ENCODE measurements at places on chromosomes 7 and 10.

- no peak for DNase-seq
Observed at GRCh38 chr10:42149722-42150427, 488.5 kb downstream of the ZNF33B start.

DNA sequence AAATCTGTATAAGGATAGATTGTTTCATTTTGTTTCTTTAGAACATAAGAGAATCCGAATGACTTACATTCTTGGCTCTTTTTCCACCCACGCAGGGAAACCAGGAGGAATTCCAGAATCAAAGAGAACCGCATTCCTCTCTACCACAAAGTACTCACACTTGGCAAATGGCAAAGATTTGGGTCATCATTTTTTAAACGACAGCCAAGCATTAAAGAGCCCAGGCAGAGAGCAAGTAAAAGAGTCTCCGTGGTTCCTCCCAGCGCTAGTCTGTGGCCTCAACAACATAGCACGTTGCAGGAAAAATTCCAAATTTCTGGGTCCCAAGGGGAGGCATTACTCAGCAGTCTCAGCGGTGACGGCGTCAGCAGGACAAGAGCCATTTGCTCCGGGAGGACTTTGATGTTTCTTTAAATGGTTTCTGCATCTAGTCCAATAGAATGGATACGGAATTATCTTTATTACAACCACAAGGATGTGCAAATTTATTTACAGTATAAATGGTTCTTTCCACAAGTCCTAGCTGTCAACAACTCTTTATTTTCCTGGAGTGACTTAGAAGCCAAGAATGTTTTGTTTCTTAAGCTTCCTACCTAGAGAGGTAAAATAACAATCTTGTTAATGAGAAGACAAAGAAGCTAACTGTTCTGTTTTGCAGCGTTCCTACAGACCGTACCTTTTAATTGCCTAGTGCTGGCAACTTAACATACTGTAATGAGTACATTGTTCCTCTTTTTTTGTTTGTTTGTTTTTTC is 232.5 kb downstream of the SKIDA1 start:
- DNase-seq = no peak

DNA sequence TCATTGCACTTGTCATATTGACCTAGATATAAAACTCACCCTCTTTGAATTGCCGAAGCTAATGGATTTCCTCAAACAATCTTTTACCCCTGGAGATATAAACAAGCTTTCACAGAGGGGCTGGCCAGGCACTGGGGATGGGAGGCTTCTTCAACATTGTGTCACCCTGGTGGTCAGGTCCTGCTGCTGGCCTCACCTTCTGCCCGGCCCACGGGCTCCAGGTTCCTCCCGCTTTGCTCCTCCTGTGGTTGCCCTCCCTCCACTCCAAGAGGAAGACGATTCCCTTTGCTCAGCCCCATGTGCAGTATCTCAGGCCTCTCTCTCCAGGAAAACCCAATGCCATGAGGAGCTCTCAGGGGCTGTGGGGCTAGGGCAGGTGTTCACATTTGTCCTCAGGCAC is 118.1 kb upstream of the ADCY1 start:
- no peak for DNase-seq

DNA sequence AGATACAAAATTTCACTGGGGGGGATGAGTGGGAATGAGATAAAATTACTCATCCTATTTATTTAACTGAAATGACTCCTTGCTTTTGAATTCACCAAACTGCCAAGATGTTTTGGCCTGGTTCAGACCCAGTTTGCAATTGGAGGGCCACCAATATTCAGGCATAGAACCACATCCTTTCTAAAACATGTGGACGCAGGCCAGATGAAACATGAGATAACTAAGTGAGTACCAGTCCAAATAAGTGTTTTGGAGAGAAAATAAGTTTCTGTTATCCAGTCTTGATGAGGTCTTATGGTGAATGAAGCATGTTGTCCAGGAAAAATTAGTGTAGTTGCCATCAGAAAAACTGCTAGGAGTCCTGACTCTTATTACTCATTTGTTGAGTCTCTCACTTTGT is 36.3 kb upstream of the PDK4 start:
- DNase-seq = no peak

DNA sequence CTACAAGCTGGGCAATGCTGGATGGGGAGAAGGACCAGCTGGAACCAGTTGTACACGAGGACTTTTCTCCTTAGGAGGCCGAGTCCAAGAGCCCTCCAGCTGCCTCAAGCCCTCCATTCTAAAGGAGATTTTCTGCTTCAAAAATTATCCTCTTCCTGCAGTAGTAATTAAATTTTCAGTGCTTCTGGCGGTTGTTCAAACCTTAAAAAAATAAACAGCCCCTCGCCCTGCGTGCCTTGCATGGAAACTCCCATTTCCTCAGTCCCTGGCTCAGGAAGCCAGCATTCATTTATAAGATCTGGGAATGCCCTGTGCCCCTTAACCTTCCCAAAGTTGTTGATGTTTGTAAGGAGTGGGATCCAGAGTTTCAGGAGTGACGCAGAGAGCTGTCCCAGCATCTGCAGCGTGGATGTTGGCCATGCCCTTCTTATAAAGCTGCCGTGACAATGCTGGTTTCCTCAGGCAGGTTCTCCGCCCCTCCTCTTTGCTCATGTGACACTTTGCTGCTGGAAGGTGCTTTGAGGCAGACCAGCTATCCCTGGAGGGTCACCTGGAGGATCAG is 24.0 kb upstream of the ACTR3B start:
- DNase-seq = no peak

DNA sequence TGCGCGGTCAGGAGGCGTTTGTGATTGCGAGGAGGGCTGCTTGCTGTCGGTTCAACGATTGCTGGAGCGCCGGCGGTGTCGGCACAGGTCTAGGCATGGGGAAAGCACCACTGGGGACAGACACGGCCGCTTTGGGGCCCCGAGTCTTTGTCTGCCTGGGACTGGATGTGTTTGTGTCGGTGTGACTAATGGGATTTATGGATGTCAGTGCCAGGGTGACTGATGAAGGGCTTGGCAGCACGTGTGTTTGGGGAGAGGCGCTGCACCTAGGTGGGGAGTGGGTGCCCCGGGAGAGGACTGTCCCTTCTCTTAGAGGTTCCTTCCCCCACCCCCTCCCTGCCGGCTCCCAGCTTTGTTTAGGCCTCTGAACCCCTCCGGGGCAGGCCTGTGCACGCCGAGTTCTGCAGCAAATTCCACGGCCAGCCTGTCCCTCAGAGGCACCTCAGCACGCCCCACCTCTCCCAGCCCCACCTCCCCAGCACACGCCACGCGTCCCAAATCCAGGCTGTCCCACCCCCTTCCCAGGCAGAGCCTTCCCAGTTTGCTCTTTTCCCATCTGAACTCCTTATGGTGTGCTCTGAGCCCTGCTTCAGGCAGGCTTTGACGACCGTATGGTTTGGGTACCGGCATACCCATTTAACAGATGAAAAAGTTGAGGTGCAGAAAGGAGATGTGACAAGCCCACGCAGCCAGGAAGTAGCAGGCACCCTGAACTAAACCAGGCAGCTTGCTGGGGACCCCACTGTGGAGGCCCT is 6.4 kb upstream of the TNRC18 start:
- DNase-seq = no peak

- DNase-seq = no peak
Observed at GRCh38 chr10:11192304-11193000, 174.8 kb downstream of the CELF2 start.

- no peak for DNase-seq
Observed at GRCh38 chr10:110802551-110803238, 69.0 kb upstream of the PDCD4 start.

GRCh38 chr7:72343991-72344390 is 68.1 kb downstream of the CALN1 start:
- no peak for DNase-seq

DNA sequence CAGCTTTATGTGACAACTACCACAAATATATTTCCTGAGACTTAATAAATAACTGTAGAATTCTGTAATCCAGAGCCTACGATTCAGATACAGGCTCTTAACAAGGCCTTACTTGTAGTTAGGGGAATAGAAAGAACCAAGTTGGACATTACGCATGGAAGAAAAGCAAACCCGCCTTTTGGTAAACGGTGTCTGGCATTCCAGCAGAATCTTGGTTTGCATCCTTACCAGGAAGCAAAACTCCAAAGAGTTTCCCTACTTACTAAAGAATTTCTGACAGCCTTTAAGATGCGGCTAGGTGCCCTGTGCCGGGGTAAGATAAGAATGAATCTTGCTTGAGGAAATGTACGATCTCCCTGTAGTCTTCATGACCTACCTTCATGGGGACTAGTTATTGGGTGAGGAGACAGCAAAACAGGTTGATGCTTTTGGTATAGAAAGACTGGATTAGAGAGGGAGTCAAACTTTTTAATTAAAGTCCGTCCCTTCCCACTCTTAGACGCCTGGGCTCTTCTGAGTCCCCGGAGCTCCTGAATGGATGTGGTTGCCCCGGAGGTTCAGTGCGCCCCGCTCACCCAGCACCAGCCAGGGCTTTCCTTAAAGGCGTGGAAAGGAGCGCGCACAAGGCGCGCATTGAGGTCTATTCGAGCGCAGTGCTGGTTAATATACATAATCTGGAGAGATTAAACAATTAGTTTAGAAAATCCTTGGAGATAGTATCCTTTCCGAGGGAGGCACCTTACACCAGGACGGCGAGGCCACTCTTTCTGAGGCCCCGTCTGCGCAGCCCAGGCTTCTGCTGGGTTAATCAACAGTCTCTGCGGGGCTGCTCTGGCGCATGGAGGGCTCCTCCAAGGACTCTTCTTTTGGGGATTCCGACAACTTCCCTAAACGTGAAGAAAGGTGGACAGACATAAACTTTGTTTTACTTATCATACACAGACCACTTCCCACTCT is 11.5 kb downstream of the PTF1A start:
- no peak for DNase-seq

DNA sequence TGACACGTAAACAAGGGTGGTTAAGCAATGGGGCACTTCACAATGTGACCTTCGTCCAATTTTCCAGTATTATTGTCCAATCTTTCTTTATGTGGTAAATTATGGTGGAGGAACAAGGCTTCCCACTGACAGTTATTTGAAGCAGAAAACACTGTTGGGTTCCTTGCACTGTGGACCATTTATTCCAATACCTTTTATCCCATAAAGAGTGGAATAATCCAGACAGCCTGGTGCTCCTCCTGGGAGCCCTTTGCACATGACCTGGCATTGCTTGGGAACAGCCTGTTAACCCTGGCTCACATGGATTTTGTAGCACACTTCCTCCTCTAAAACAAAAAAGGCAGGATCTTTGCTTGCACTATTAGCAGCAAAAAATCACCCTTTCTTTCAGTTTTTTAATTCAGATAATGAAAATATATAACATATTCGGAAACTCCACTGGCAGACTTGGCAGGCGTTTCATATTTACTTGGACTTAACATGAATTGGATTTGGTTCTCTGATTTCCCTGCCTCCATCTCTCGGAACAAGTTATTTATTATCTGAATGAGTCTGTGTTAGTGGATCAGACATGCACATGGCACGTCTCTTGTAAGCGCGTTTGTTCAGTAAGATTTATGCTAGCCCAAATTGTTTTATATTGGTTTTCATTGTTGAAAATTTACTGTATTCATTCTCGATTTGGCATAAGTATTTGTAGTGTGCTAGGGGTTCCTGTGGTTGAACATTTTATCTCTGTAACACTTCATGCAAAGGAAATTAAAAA is 59.3 kb downstream of the BMPER start:
- no peak for DNase-seq

DNA sequence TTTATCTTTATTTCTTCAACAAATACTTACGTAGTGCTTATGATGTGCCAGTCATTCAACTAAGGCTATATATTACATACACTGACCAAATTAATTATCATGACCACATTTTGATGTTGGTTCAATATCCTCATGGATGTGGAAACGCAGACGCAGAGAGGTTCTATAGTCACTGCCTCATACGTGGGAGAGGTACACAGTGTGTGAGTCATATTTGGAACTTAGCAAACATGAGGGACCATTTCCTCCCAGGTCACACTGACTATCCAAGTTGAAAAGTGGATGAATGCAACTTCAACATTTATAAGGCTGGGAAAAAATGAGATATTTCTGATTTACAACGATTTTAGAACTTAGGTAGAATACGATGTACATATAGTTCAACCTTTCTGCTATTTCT is 113.6 kb downstream of the PRLHR start:
- no peak for DNase-seq

DNA sequence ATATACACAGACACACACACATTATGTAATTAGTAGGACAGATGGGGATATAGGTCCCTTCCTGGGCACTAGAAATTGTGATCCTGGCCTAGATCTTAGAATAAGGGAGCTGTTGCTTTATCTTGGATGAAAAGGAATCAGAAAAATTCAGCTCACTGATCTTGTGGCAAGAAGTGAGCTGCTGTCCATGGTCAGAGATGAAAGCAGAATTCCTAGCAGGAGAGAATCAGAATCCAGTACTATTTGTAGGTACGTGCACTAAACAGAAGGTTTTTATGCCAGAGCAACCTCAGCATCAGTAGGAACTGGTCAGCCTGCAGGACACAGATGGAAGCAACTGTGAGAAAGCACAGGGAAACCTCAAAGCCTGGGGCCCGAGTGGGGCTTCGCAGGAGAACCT is 549.2 kb upstream of the POM121L12 start:
- DNase-seq = no peak

GRCh38 chr7:145735061-145735460 is 381.5 kb upstream of the CNTNAP2 start:
- DNase-seq = no peak

DNA sequence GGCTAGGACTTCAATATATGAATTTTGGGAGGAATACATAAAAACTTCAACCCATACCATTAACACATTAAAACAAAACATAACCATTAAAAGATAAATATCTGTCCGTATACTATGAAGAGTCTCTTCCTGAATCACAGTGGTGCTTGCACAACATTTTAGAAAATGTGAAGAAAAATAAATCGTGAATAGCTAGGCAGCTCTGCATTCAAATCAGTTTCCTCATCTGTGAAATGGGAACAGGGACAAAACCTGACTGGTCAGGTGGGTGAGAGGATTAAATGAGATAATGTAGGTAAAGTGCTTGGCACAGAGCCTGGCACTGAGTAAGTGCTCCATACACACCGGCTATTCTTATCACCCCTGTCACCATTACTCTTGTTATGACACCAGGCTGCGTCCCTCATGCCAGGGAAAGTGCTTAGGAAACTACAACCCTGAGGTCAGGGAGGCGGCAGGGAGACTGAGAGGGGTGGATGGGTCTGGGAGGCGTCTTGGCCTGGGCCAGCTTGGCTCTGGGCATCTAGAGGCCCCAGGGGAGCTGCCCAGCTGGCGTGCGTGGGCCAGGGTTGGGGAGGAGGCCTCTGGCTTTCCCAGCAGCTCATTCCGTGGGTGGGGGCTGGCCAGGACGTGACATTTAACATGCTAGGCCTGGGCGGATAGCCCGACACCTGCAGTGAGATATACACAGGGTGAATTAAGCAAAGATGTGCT is 78.3 kb downstream of the SH3PXD2A start:
- DNase-seq = no peak

GRCh38 chr7:51321961-51322515 is 5.4 kb upstream of the COBL start:
- no peak for DNase-seq
